ENCODE measurements at places on chromosomes 6 and 20.

GRCh38 chr6:4381381-4381780 is 246.0 kb upstream of the ECI2 start:
- DNase-seq, result no peak

DNA sequence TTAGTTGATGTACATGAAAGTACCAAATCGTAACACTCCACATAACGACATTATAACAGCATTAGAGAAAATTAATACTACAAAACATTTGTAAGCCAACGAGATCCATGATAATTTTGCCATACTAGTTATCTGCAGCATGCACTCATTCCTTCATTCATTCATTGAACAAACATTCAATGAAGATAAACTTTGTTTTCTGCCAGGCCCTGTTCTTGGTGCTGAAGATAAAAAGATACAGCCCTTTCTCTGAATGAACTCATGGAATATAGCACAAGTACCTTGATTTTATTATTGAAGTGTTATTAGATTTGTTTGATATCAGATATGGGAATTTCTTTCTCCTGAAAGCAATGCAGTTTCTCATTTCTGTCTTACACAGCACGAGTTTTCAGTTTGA is 524.0 kb downstream of the TFAP2A start:
- no peak for DNase-seq

DNA sequence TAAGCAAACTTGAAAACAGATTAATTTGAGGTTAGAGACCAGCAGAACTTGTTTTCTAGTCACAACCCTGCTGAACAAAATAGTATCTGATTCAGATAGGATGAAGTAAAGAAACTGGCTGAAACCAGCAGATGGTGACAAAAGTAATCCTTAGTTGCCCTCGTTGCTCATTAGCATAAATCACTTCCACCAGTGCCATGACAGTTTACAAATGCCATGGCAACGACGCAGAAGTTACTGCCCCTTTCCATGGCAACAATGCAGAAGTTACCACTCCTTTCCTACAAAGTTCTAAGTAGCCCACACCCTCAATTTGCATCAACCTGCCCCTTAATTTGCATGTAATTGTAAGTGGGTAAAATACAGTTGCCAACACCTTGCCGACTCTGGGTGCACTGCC is 23.7 kb downstream of the SNRPB start:
- no peak for DNase-seq

DNA sequence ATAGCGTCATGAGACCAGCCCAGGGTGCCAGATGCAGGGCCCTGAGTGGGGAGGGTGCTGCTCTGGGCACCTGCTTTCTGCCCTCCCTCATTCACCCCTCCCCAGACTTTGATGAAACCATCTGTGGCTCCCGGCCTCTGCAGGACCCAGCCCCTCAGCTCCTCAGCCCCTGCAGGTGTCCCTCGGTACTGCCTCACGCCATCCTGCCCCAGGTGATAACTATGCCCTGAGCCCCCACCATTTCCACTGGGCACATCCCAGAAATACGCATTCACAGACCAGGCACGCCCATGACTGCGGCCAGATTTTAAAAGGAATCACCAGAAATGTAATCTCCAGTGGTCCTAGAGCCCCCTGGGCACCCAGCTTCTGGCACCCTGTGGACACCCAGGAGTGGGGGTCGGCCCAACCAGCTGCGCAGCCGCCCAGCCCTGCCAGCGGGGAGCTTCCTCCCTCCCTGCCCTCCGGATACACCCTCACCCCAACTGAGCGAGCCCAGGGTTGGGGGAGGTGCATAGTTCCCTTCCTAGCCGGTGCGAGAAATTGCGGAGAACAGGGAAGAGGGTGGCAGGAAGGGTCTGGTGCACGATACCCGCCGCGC is 615 bp upstream of the NTSR1 start:
- no peak for DNase-seq

DNA sequence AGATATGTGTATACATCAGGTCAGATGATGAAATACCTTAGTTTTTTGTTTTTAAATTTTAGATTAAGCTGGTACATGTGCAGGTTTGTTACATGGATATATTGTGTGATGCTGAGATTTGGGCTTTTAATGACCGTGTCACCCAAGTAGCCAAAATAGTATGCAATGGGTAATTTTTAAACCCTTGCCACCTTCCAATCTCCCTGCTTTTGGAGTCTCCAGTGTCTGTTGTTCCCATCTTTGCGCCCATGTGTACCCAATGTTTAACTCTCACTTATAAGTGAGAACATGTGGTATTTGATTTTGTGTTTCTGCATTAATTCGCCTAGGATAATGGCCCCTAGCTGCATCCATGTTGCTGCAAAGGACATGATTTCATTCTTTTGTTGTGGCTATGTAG is 45.8 kb downstream of the TNFAIP3 start:
- no peak for DNase-seq

DNA sequence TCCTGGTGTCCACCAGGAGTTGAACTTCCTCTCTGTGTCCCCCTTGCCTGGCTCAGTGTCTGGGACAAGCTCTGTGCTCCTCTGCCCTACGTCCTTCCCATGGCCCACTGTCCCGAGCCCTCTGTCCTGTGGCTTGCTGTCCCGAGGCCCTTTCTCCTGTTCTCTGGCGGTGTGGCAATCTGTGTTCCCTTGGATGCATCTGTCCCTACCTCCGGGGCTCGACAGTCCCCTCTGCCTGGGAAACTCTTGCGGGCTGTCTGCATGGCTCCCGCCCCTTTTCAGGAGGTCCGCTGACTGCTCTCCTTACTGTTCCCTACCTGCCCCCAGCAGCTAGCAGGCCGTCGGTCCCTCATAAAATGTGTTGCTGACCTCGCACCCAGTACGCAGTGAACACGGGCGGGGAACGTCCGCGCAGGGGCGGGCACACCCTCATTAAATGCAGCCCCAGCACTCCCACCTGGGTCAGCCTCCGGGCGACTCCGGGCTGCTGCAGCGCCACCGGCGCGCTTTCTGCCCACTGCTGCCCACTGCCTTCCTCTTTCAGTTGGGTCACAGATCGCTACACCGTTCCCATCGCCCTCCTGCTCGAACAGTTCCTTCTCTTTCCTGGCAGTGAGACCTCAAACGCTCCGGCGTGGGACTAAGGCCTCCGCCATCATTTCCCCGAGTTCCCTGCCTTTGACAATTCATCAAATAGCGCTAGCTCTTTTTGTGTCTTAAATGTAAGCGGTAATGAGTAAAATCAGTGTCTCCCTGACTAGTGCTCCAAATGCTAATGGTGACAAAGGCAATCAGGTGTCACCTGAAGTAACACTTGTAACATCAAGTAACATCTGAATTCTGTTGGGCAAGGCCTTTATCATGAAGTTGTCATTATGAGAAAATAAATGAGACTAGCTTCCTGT is 60.5 kb downstream of the RSPH3 start:
- no peak for DNase-seq

DNA sequence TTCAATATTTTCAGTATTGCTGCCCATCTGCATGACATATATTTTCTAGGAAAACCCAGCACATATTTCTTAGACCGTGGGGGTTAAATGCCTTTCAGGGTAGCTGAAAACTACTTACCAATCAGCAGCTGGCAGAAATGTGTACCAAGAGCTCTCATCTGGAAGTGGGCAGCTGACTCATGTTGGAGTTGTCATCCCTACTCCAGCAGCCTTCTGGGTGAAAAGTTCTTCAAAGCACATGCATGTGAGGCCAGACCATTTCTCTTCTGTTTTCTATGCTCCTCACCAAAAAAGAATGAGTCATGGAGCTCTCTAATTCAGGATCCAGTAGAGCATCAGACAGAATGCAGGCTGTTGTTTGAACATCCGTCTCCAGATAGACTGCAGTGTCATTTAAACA is 135.5 kb downstream of the PAX1 start:
- DNase-seq, result no peak

GRCh38 chr20:48153523-48153922 is 368.2 kb upstream of the SULF2 start:
- DNase-seq, result no peak

DNA sequence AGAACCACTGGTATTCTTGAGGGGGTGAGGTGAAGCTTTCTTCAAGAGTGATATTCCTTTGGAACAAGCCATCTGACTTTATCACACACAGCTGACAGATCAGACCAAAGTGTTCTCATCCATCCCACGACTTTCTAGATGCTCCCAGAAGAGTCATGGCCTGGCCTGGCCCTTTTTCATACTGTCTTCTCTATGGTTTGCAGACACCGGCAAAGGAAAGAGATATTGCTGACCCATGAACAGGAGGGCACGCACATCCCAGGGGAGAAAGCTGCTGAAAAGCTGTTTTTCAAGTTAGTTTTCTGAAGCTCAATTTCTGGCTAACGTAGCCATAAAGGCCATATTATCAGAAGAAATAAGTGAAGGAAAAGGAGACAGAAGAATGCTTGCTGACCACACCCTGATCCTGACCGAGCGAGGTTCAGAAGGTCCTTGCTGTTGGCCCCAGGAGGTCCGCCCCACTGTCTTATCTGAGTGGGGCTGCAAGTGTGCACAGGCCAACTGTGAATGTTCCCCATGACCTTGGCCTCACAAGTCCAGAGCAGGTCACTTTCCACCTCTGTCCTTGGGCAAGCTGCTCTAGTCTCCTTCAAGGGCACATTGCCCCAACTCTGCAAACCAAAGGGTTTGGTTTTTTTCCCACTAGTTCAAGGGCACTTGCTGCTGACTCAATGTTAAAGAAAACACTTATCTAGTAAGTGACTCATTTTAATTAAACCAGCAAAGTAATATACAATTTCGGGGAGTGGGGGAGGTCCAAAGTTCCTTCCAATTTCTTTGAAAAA is 2.0 kb downstream of the ACSS1 start:
- DNase-seq, result no peak

DNA sequence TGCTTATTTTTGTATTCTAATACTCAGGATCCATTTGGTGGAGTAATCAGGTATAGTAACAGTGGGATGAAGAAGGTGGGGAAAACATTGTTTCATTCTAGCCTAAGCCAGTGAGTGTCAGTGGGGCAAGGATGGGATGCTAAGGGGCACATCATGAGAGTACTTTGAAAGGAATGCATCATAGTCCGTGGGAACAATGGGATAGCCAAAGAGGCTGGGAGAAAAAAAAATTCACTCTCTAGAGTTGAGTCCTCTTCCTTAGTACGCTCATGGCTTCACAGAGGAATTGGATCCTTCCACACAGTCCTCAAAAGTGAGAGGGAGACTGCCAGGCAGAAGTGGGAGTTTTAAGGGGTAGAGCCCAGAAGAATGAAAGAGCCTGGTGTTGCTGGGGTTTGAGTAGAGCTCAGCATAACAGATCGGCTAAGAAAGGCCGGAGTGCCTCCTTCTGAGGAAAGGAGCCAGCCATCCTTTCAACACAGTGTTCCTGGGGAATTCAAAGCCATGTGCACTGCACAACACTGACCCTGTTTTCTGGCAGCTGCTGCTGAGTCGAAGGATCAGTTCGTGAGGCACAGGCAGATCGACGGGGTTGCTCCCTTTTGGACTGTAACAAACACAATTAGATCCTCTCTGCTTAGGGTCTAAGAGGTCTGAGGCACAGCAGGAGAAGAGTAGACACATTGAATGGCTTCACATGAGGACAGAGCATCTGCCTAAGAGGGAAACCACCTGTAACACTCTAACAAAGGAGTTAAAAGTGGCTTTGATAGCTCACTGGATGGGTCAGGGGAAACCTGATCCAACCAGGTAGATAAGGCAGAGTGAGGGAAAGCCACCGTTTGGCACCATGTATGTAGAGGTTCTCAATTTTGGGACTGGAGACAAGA is 61.2 kb downstream of the ELOVL5 start:
- no peak for DNase-seq

- no peak for DNase-seq
Observed at GRCh38 chr6:24667378-24667803, 514 bp downstream of the ACOT13 start.

DNA sequence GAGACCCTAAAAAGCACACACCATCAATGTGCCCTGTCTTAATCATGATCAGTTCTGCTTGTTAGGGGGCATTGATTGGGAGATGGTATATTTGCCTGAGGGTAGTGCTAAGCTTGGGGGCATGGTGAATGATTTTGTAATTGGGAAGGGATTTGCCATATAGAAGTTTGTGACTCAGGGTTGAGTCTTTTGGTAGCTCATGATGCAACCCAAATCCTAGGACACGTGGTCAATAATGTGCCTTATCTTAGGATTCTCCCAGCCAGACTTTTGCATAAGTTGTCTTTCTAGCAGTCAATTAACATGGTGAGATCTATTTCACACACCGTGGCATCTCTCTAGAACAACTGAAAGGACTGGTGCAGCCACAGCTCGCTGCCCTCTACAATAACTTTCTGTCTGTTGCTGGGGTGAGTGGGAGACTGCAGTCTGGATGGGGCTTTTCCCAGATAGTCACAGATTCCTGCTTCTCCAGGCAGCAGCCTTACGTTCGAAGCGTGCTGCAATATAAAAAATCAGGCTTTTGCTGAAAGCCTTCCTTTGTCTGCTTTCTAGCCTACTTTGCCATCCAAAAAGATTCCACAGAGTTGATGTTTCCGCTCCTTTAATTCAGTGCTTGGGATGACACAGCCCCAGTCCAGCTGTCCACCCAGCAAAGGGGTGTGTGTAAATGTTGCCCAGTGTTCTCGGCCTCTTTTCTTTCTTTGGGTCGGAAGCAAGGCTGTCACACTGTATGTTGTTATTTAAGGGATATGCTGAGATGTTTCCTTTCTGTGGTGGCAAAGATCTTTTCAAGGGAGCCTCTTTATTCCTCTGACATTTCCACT is 58.9 kb downstream of the ID4 start:
- DNase-seq, result no peak

GRCh38 chr20:38131588-38132121 is 33.4 kb downstream of the TGM2 start:
- DNase-seq, result no peak

GRCh38 chr20:49503176-49503575 is 20.7 kb upstream of the KCNB1 start:
- DNase-seq, result no peak

DNA sequence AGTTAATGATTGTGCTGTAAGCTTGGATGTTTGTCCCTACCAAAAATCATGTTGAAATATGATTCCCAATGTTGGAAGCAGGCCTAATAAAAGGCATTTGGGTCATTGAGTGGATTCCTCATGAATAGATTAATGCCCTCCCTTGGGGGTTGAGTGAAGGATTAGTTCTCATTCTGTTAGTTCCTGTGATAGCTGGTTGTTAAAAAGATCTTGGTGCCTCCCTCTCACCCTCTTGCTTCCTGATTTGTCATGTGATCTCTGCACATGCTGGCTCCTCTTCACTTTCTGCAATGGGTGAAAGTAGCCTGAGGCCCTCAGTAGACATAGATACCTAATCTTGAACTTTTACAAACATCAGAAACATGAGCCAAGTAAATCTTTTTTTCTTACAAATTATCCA is 115.6 kb upstream of the HCRTR2 start:
- DNase-seq, result no peak

GRCh38 chr6:27650620-27651370 is 177.9 kb upstream of the ZNF184 start:
- no peak for DNase-seq

- no peak for DNase-seq
Observed at GRCh38 chr6:7201732-7202541, 94.2 kb downstream of the RREB1 start.

- DNase-seq, result no peak
Observed at GRCh38 chr20:45407783-45408645, at the start of gene DBNDD2. Gene DBNDD2 (plus strand): TSS chr20:45408289. CDS start chr20:45408468, 179 bp downstream.

GRCh38 chr20:50567860-50568548 is 57.8 kb downstream of the PTPN1 start:
- no peak for DNase-seq

GRCh38 chr20:34075647-34076046 is 36.4 kb downstream of the EIF2S2 start:
- DNase-seq, result no peak
